ENCODE measurements at places on chromosomes 7 and 10. TPM values are rescaled to one million over a fixed set of nuclear protein-coding genes. Genes with fewer than 3 reads are reported as not detected.

HNRNPF gene
- 238 TPM for polyA plus RNA-seq

- peaks cover 28% of the 10 kb centered on the region for H3K27me3 ChIP-seq
- no peaks in the 10 kb centered on the region for H3K36me3 ChIP-seq
- no peak overlapping the region for H3K4me3 ChIP-seq
- no peak overlapping the region for H3K27ac ChIP-seq
- DNase-seq = no peak
These were observed 1.7 kb downstream of the PTPRN2 start for GRCh38 chr7:158585721-158586498.

TUBB8 gene
- polyA plus RNA-seq = 0.10 TPM

DPP6 gene
- not detected for polyA plus RNA-seq

- DNase-seq = no peak
- no peak overlapping the region for H3K4me3 ChIP-seq
- H3K27ac ChIP-seq = no peak overlapping the region
- H3K27me3 ChIP-seq = no peaks in the 10 kb centered on the region
- no peaks in the 10 kb centered on the region for H3K4me1 ChIP-seq
These were observed 307.3 kb upstream of the ZNF32 start for GRCh38 chr10:43955978-43956377.

GRCh38 chr7:45007571-45008328, 7.7 kb downstream of the CCM2 start:
- no peaks in the 10 kb centered on the region for H3K27me3 ChIP-seq
- H3K4me1 ChIP-seq = peaks cover 6% of the 10 kb centered on the region
- H3K4me3 ChIP-seq = no peak overlapping the region
- DNase-seq = no peak
- H3K27ac ChIP-seq = no peak overlapping the region
- peaks cover 13% of the 10 kb centered on the region for H3K36me3 ChIP-seq

GRCh38 chr7:87600130-87601124, at the start of gene ABCB1:
ABCB1 (minus strand) TSS chr7:87600884; CDS start chr7:87600184, 700 bp downstream.
- H3K4me3 ChIP-seq = no peak within 1 kb of the TSS
- H3K27me3 ChIP-seq = peaks cover 21% of the 10 kb centered on the region
- H3K27ac ChIP-seq = no peak within 1 kb of the TSS
- H3K36me3 ChIP-seq = no peaks in the 10 kb centered on the region
- no peak for DNase-seq

GRCh38 chr10:120997313-120997712, 146.2 kb downstream of the WDR11 start:
- H3K4me1 ChIP-seq = no peaks in the 10 kb centered on the region
- no peak overlapping the region for H3K27ac ChIP-seq
- no peaks in the 10 kb centered on the region for H3K36me3 ChIP-seq
- H3K27me3 ChIP-seq = peaks cover 4% of the 10 kb centered on the region
- no peak for DNase-seq
- H3K4me3 ChIP-seq = no peak overlapping the region

DNA sequence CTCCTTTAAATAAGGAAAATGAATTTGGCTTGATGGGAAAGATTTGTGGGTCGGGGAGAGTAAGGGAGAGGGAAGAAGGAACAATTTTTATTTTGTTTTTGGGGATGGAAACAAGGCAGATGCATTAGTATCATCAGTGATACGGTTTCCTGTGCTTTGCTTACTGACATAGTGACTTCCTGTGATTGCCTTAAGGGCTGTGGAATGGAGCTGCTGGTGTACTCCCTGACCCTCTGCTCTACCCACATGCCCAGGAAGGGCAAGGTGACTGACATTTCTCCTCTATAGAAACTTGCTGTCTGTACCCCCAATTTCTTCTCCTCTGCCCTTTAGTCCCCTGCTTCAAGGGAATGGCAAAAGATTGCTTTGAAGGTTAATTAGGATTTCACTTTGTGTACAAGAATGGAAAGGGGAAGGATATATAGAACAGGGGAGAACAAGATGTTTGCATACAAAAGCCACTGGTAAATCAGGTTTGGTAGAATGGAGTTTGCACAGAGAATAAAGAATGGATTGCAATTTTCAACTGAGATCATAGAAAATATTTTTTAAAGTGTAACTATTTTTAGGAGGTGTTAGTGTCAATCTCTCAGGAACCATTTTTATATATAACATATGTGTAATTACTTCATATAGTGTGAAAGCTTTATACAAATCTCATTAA, 129.0 kb upstream of the AGR3 start:
- no peak overlapping the region for H3K27ac ChIP-seq
- H3K4me1 ChIP-seq = peaks cover 9% of the 10 kb centered on the region
- no peaks in the 10 kb centered on the region for H3K36me3 ChIP-seq
- no peak overlapping the region for H3K4me3 ChIP-seq
- no peak for DNase-seq
- no peaks in the 10 kb centered on the region for H3K27me3 ChIP-seq

SORCS3 gene
- polyA plus RNA-seq = not detected

PODXL gene
- polyA plus RNA-seq = 0.08 TPM

DNA sequence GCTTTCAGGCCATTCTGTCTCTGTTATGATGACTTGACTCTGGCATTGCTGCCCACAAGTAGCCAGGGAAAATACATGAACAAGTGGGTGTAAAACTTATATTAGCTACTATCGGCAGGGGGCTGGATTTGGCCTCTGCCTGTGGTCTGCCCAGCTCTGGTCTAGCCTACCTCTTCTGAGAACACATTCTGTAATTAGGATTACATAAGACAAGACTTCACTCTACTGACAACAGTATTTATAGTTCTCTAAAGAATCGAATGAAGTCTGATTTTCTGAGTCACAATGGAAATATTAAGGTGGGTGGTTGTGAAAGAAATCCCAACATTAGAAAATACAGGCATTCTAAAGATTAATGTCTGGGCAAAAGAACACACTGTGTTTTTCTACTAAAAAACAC, 55.5 kb downstream of the DLD start:
- H3K4me3 ChIP-seq = no peak overlapping the region
- peaks cover 50% of the 10 kb centered on the region for H3K36me3 ChIP-seq
- H3K27me3 ChIP-seq = no peaks in the 10 kb centered on the region
- H3K4me1 ChIP-seq = peaks cover 15% of the 10 kb centered on the region
- H3K27ac ChIP-seq = no peak overlapping the region
- DNase-seq = no peak

Data from keratinocyte (primary cell).